ENCODE measurements at places on chromosomes 16 and 17. TPM values are rescaled to one million over a fixed set of nuclear protein-coding genes. Genes with fewer than 3 reads are reported as not detected.

- H3K4me3 ChIP-seq = no peak overlapping the region
- no peak overlapping the region for H3K27ac ChIP-seq
- no peaks in the 10 kb centered on the region for H3K4me1 ChIP-seq
- H3K36me3 ChIP-seq = no peaks in the 10 kb centered on the region
- no peak for DNase-seq
These were observed 16.3 kb upstream of the NKD1 start for GRCh38 chr16:50531901-50532300.

DNA sequence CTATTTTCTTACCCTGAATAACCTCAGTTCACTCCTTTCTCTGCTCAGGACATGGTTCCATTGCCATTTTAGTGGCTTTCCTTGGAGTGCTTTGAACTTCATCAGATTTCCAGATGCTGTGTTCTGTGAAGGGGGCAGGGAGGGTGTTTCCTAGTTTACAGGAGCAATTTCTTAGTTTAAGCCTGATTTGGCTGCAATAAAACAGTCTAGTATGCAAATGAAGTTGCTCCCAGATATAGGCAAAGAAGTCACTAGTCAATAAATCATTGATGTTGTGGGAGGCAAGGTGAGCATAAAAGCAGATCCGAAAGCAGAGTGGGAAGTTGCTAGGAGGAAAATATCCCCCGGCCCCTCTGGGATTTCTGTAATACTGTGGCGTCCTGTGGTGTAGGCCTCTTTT is 202.3 kb downstream of the HS3ST4 start:
- no peak overlapping the region for H3K27ac ChIP-seq
- no peak overlapping the region for H3K4me3 ChIP-seq
- no peaks in the 10 kb centered on the region for H3K36me3 ChIP-seq

DNA sequence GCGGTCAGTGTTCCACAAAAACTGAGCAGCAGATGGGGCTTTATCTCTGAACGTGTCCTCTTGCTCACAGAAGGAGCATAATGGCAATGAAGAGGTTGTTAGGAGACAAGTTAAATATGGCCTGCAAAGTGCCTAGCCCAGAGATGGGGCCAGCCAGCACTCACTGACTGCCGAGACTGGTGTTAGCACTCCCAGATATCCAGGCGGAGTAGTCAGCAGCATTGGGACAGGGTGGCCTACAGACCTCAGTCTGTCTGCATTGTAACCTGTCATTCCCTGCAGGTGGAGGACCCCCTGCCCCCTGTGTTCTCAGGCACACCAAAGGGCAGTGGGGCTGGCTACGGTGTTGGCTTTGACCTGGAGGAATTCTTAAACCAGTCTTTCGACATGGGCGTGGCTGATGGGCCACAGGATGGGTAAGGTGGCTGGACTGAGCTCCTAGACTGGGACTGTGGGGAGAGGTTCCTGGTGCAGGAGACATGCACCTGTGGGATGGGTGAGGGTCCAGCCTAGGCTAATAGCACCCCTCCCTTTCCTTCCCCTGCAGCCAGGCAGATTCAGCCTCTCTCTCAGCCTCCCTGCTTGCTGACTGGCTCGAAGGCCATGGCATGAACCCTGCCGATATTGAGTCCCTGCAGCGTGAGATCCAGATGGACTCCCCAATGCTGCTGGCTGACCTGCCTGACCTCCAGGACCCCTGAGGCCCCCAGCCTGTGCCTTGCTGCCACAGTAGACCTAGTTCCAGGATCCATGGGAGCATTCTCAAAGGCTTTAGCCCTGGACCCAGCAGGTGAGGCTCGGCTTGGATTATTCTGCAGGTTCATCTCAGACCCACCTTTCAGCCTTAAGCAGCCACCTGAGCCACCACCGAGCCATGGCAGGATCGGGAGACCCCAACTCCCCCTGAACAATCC is 4.2 kb downstream of the MFAP4 start:
- H3K27me3 ChIP-seq = peaks cover 2% of the 10 kb centered on the region
- no peaks in the 10 kb centered on the region for H3K36me3 ChIP-seq
- H3K27ac ChIP-seq = no peak overlapping the region
- no peak overlapping the region for H3K4me3 ChIP-seq
- no peak for DNase-seq

- no peak overlapping the region for H3K27ac ChIP-seq
- H3K27me3 ChIP-seq = peaks cover 39% of the 10 kb centered on the region
- no peaks in the 10 kb centered on the region for H3K36me3 ChIP-seq
- DNase-seq = peak; percentile 12
- H3K4me1 ChIP-seq = no peaks in the 10 kb centered on the region
These were observed 13.4 kb downstream of the WFDC1 start for GRCh38 chr16:84308120-84308519.

- DNase-seq = no peak
- H3K27me3 ChIP-seq = no peaks in the 10 kb centered on the region
- no peak overlapping the region for H3K4me3 ChIP-seq
- H3K27ac ChIP-seq = no peak overlapping the region
These were observed 18.6 kb downstream of the NOD2 start for GRCh38 chr16:50711862-50712559.

- H3K4me3 ChIP-seq = no peak overlapping the region
- H3K27me3 ChIP-seq = no peaks in the 10 kb centered on the region
- no peak overlapping the region for H3K27ac ChIP-seq
- no peaks in the 10 kb centered on the region for H3K4me1 ChIP-seq
- H3K36me3 ChIP-seq = no peaks in the 10 kb centered on the region
These were observed 21.5 kb downstream of the CFAP20 start for GRCh38 chr16:58107709-58108108.

GRCh38 chr17:39132192-39132610 is 19.2 kb downstream of the PLXDC1 start:
- no peaks in the 10 kb centered on the region for H3K4me1 ChIP-seq
- no peak overlapping the region for H3K4me3 ChIP-seq
- no peaks in the 10 kb centered on the region for H3K27me3 ChIP-seq
- no peak overlapping the region for H3K27ac ChIP-seq

DNA sequence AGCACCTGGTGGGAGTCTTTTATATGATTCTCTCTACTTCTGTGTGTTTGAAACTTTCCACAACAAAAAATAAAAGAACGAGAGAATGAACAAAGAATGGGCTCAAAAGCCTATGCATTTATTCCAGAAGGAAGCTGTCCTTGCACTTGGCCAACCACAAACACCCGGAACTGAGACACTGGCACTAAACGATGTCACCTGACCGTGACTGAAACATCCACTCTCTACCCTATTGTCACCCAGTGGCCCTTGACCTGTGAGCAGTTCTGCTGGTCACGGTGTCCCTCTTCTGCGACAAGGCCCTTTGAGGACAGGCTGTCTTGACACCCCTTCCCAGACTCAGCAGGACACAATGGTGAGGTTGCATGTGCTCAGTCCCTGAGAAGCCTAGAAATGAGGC is 56.6 kb downstream of the TEKT5 start:
- no peak for DNase-seq
- no peaks in the 10 kb centered on the region for H3K36me3 ChIP-seq
- no peaks in the 10 kb centered on the region for H3K4me1 ChIP-seq
- no peaks in the 10 kb centered on the region for H3K27me3 ChIP-seq
- H3K4me3 ChIP-seq = no peak overlapping the region

DNA sequence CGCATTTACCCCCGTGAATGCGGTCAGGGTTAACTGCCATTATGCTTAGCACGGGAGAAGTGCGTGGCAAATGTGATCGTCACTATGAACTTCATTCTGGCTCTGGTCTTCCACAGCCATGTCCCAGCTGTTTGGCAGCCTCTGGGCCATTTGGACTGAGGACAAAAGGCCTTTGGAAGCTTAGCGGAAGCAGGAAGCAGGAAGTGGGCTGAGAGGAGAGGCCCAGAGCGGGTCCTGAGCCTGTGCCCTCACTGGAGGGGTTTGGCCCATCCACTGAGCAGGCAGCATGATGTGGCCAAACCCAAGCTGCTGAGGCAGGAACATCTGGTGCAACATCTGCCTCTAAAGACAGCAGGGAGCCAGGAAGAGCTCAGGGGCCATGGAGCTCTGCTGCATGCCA is 345.9 kb downstream of the C16orf95 start:
- no peak overlapping the region for H3K27ac ChIP-seq
- no peak for DNase-seq
- no peaks in the 10 kb centered on the region for H3K36me3 ChIP-seq
- no peaks in the 10 kb centered on the region for H3K27me3 ChIP-seq
- H3K4me3 ChIP-seq = no peak overlapping the region

DNA sequence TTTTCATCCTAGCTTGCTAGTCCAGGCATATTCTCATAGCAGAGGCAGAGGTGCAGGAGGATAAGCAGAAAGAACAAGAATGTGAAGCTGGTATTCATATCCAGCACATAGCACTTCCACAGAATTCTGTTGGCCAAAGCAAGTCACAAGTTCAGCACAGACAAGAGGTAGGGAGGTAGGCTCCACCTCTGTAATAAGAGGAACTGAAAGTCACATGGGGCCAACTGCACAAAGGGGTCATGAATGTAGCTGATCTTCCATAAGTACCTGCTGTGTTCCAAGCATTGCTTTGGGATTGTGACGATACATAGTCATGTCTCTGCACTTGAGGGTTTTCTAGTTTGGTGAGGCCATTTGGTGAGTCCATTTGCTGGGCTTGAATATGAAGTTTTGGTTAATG is 110.8 kb upstream of the MPHOSPH6 start:
- H3K36me3 ChIP-seq = no peaks in the 10 kb centered on the region
- no peak for DNase-seq
- peaks cover 7% of the 10 kb centered on the region for H3K27me3 ChIP-seq
- H3K4me3 ChIP-seq = no peak overlapping the region
- H3K27ac ChIP-seq = no peak overlapping the region

- no peaks in the 10 kb centered on the region for H3K36me3 ChIP-seq
- peaks cover 21% of the 10 kb centered on the region for H3K4me1 ChIP-seq
- DNase-seq = no peak
- H3K4me3 ChIP-seq = no peak overlapping the region
These were observed 24.0 kb downstream of the USP31 start for GRCh38 chr16:23125277-23125676.

- DNase-seq = no peak
- no peak overlapping the region for H3K4me3 ChIP-seq
- H3K27ac ChIP-seq = no peak overlapping the region
- no peaks in the 10 kb centered on the region for H3K27me3 ChIP-seq
- H3K4me1 ChIP-seq = no peaks in the 10 kb centered on the region
- H3K36me3 ChIP-seq = no peaks in the 10 kb centered on the region
These were observed 202.6 kb downstream of the PARN start for GRCh38 chr16:14427371-14427948.

GRCh38 chr17:40448639-40449261 is 5.5 kb downstream of the IGFBP4 start:
- no peaks in the 10 kb centered on the region for H3K27me3 ChIP-seq
- no peak overlapping the region for H3K4me3 ChIP-seq
- H3K4me1 ChIP-seq = peaks cover 58% of the 10 kb centered on the region
- peaks cover 3% of the 10 kb centered on the region for H3K36me3 ChIP-seq

DNA sequence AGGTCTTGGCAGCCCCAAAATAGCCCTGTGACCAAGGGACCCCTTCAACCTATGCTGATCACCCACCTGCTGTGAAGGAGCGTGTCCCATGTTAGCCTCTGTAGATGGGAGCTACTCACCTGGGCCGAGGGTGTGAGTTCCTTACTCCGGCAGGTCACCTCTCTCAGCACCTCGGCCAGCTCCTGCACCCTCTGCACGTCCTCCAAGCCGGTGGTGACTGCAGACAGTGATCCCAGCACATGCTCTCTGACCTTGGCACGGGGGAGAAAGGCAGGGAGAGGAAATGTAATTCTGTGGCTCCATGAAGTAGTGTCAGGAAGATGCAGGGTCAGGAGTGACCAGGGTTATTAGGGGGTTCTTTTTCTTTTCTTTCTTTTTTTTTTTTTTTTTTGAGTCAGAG is 67.7 kb upstream of the BCO1 start:
- H3K4me3 ChIP-seq = no peak overlapping the region
- DNase-seq = no peak
- no peaks in the 10 kb centered on the region for H3K4me1 ChIP-seq
- H3K27me3 ChIP-seq = no peaks in the 10 kb centered on the region
- H3K27ac ChIP-seq = no peak overlapping the region

GRCh38 chr17:31068291-31068690 is 26.5 kb upstream of the NF1 start:
- no peaks in the 10 kb centered on the region for H3K36me3 ChIP-seq
- DNase-seq = peak; percentile 70
- H3K27me3 ChIP-seq = no peaks in the 10 kb centered on the region
- H3K4me1 ChIP-seq = no peaks in the 10 kb centered on the region

DNA sequence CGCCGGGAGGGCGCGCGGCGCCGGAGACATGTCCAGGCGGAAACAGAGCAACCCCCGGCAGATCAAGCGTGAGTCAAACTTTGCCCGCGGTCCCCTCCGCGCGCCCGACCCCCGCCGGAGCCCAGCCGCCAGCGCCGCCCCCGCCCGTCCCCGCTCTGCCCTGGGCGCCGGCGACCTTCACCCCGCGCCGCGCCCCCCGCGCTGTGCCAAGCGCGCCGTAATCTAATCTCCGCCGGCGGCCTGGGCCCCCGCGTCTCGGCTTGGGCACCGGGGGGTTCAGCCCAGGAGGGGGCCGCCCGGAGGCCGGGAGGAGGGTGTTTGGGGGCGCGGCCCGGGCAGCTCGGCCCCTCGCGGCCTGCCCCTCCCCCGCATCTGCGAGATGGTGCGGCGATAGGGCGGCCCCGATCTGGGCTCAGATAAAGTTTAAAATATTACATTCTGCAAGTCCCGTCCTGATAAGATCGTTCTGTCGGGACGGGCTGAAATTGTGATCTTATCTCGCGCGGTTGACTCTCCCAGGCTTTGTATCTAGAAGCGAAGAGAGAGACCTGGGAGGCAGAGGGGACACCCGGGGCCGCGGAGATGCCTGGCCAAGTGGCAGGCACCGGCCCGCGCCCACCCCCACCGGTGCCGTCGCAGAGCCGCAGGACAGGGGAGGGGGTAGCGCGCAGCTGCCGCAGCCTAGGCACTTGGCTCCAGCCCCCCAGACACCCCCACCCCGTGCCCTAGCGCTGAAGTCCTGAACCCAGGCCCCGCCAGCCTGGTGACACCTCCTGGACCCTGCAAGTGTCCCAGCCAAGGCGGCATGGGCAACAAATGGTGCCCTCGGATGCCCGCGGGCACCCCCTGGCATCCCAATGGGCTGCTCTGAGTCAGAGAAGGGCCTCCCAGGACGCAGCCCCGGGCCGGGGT is 787 bp downstream of the ZFPM1 start:
- H3K4me3 ChIP-seq = peak overlapping the region; percentile 84
- DNase-seq = peak; percentile 64
- no peak overlapping the region for H3K27ac ChIP-seq

DNA sequence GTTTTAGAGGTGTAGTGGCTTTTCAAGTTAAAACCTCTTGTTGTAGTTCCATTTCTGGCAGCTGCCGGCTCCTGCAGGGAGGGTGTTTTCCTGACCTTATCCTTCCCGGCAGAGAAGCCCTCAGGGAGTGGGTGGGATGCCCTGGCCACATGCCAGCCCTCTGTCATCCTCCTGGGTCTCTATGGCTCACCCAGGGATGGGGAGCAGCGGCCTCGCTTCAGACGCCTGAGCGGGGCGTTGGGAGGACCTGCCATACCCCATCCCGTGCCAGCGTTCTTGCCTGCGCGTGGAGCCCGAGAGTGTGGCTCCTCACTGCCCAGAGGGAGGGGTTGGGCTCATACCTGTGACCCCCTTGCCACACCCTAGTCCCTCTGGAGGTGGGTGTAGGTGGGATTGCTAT is 11.9 kb downstream of the KCNJ12 start:
- DNase-seq = no peak
- H3K27ac ChIP-seq = no peak overlapping the region
- H3K36me3 ChIP-seq = no peaks in the 10 kb centered on the region

The EVPL gene
- total RNA-seq = 0.09 TPM

The TNS4 gene
- total RNA-seq = 9.9 TPM

The HEATR9 gene
- total RNA-seq = 0.46 TPM

The CMTM2 gene
- 1.2 TPM for total RNA-seq

The KRTAP4-1 gene
- not detected for total RNA-seq

The KRT24 gene
- not detected for total RNA-seq

The SLC5A11 gene
- total RNA-seq = not detected

The PNMT gene
- total RNA-seq = 0.41 TPM

The AATK gene
- 0.48 TPM for total RNA-seq

The C17orf113 gene
- total RNA-seq = 0.86 TPM

The SDK2 gene
- total RNA-seq = 0.44 TPM

The C17orf67 gene
- 4.5 TPM for total RNA-seq

All from activated T-cell treated with anti-CD3 and anti-CD28 coated beads, Interleukin-2, amount 50 U/mL, for 72 hours (primary cell).